ENCODE measurements at places on chromosomes 16 and 17.

DNA sequence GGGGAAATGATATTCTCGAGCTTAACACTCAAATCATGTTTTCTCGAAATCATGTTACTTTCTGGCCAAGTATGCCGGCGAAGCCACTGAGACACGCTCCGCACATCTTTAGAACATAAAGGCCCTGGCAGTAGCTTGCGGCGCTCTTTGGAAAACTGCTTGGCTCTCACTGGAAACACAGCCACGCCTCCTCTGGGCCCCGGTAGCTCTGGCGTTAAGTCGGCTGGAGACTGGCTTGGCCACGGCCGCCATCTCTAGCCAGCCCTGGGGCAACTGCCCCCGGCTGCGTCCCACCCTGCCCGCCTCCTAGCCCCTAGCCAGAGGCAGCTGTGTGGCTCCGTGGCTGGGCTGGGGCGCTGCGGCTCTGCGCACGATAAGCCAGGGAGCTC is 9.2 kb upstream of the BAIAP2 start:
- DNase-seq, result no peak

- no peak for DNase-seq
These were observed 15.5 kb upstream of the CMIP start for GRCh38 chr16:81429045-81429521.

GRCh38 chr16:63361032-63361624 is 1324.9 kb upstream of the CDH8 start:
- DNase-seq, result no peak

DNA sequence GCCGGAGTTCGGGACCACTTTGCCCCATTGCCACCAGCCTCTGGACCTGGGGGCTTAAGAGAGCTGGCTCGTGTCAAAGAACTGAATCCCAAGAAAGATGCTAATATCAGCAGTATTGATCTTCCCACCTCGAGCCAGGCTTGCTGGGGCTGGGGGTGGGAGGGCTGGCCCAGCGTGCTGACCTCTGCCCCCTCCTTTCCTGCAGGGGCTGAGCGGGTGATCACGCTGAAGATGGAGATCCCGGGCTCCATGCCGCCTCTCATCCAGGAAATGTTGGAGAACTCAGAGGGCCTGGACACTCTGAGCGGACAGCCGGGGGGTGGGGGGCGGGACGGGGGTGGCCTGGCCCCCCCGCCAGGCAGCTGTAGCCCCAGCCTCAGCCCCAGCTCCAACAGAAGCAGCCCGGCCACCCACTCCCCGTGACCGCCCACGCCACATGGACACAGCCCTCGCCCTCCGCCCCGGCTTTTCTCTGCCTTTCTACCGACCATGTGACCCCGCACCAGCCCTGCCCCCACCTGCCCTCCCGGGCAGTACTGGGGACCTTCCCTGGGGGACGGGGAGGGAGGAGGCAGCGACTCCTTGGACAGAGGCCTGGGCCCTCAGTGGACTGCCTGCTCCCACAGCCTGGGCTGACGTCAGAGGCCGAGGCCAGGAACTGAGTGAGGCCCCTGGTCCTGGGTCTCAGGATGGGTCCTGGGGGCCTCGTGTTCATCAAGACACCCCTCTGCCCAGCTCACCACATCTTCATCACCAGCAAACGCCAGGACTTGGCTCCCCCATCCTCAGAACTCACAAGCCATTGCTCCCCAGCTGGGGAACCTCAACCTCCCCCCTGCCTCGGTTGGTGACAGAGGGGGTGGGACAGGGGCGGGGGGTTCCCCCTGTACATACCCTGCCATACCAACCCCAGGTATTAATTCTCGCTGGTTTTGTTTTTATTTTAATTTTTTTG is 8.5 kb downstream of the GJD3 start:
- no peak for DNase-seq

GRCh38 chr16:83433201-83433600 is 374.6 kb upstream of the HSBP1 start:
- no peak for DNase-seq

GRCh38 chr16:48317614-48318315 is 67.4 kb downstream of the SIAH1 start:
- no peak for DNase-seq

- DNase-seq, result no peak
These were observed 19.8 kb downstream of the ZNF385C start for GRCh38 chr17:42078396-42079043.

DNA sequence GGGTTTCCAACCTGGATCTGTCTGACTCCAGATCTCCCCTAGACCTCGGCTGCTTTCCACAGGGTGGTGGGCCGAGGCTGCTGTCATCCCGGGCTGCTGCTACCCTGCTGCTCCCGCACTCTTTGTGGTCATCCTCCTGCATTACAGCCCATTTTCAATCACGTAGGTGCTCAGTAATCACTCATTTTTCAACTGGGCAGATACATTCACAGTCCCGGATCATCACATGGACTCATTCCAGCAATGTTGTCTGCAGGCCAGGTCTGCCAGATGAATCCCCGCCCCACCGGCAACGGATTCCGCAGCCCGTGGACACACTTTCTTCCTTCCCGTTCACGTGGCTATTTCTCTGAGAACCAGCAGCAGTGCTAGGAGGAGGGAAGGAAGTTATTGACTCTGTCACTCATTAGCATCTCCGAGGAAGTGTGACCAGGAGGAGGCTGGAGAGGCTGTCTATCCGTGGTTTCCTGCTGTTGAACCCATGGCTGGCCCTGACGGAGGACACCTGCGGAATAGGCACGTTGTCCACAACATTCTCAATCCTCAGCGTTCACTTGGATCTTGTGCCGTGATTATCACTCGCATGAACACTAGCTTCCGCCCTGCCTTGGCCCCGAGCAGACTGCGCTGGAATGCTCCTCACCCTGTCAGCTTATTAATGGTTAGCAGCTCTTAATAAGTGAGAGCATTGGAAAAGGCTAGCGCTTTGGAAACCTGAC is 14.7 kb upstream of the ZCCHC14 start:
- DNase-seq, result no peak

- DNase-seq, result no peak
These were observed 298.8 kb downstream of the ZFHX3 start for GRCh38 chr16:72749091-72749490.

GRCh38 chr16:61587526-61587925 is 448.7 kb downstream of the CDH8 start:
- no peak for DNase-seq

DNA sequence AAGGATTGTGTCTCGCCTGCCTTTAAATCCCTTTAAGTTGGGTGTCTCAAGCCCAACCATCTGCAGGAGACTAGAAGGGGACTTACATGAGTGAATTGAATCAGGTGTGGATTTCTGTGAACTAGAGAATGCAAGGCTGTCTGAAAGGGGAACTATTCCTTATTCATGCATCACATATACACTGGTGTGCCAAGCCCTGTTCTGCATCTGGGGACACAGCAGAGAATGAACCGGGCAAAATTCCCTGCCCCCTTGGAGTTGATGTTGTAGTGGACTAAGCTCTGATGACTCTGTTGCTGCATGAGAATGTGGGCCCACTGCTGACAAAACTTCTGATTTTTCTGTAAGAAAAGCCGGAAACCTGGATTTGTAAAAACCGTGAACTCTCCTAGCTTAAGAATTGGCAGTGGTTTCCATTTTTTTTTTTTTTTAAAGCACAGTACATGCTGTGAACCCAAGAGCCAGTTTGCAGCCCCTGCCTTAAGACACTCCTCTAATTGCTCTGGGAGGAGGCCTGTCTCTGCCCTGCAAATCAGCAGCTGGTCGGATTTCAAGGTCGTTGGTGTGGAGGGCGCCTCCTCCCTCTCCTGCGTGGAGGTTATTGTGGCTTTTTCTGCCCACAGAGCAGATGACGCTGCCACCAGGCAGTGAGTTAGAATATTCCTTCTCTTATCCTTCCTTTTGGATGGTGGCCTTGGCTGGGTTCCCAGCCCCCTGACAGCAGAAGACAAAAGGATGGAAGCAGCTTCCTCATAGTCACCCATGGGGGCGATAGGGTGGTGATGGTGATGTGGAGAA is 131.0 kb downstream of the PRKCB start:
- no peak for DNase-seq

DNA sequence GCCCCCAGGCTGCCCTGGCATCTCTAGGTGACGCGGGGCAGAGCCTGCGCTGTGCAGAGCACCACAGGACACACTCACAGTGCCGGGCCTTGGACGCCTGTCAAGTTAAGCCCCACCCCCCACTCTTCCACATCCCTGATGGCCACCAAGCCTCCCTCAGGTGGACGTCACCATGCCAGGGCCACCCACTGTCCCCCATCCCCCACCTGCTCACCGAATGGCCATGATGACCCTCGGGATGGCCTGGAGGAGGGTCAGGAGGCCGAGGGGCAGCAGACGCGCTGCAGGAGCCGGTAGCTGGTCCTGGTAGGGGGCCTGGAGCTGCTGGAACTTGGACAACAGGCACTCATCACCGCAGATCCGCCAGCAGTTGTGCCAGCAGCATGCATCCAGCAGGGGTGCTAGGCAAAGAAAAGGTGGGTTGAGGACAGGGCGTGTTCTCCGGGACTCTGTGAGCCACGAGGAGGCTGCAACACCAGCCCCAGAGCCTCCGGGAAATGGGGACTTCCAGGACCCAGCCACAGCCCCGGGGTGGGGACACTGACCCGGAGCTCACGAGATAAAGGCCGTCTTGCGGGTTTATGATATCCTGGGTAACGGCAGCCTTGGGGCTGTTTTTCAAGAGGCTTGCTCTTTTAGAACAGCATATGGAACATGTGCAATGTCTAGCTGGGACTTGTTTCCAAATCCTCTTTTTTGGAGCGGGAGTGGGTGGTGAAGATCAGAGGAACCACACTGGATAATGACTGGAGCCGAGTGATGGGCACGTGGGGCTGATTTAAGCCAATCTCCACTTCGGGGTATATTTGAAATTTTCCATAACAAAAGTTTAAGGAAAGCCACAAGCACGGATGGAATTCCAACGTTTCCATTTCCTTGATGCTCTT is 11.4 kb downstream of the C16orf95 start:
- DNase-seq, result no peak

Measured in cortex of kidney (tissue), 1 donor.